Suppressor macrophage treated with lipopolysaccharide for 4 hours (primary cell): ENCODE measurements at places on chromosomes 11 and 22.

- DNase-seq = no peak
These were observed 24.3 kb upstream of the CCDC34 start for GRCh38 chr11:27387362-27387761.

GRCh38 chr11:124970925-124971324, 16.9 kb downstream of the CCDC15 start:
- peak; percentile 56 for DNase-seq

DNA sequence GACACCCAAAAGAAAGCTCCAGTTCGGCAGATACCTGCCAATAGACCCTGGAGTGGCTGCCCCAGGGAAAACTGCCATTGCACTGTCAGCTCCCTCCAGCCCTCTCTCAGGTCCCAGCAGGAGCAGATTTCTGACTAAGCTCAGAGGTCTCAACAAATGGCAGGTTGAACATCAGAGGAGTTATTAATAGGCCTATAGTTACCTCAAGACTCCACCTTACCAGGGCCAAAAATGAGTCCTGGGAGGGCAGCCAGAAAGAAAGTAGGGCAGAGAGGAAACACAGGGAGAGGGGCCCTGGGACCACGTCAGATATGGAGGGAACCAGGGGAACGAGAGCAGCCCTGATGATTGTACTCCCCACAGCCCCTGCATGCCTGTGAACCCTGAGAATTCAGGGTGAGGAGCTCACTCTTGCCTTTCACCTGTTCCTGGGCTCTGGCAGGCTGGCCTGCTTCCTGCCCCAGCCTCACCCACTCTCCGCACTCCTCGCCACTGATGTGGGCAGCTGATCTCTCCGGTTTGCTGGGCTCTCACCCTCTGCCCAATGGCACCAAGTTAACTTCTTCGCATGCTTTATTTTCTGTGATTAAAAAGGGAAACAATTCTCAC, 4.3 kb upstream of the RGL4 start:
- DNase-seq = no peak

DNA sequence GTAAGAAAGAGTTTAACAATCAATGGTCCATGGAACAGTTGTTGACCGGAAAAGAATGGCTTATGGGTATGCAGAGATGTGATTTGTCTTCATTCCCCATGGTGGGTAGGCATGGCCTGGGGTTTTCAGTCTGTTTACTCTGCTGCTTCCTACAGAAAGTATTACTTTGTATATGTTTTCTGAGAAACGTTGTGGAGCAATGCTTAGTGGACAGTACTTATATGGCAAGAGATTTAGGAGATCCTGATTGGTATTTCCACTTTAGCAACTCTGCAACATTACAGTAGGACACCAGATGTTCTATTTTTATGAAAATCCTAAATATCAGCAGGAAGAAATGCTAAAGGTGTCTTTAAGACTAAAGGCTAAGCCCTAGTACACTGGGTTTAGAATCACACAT, 309.1 kb downstream of the AASDHPPT start:
- no peak for DNase-seq

- no peak for DNase-seq
These were observed 753.7 kb downstream of the NTM start for GRCh38 chr11:132123854-132124835.
